CD8-positive, alpha-beta memory T cell (primary cell): ENCODE measurements at places on chromosomes 7 and 10.

DNA sequence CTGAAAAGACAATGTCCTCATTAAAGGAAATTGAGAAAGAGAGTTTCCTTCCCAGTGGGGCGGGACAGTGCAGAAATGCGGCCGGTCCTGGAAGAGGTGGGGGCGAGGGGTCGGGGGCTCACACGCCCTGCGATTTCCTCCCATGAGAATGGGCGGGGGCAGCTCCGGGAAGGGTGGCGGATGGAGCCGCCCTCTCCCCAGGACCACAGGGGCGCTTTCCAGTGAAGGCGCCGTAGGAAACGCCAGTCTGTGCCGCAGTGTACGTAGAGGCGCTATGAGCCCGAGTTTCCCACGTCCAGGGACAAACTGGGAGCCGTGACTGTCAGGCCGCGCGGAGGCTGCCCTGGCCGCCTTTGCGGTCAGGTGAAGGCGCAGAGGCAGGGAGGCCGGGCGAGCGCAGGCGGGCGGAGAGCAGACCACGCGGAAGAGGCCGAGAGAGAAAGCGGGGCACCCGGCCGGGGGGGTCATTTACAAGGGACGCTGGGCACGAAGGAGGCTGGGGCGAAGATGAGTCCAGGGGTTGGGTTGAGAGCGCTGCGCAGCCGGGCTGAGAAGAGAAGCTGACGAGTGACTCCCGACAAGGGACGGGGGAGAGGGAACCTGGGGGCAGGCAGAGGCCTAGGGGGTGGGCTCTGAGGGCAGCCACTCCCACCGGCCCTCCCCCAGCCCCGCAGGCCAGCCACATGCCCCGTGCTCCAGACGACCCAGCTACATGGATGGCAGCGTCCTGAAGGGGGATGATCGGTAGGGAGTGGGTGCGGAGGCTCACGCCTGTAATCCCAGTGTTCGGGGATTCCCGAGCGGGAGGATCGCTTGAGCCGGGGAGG lies 45.0 kb downstream of the ALOX5 start:
- DNase-seq: peak; percentile 32

GRCh38 chr10:91587710-91588638 lies 44.9 kb downstream of the PPP1R3C start:
- no peak for DNase-seq

- DNase-seq: no peak
These were observed 30.2 kb upstream of the EZH2 start for GRCh38 chr7:148914208-148914777.

GRCh38 chr10:6624392-6624791 lies 44.3 kb upstream of the PRKCQ start:
- DNase-seq: no peak

DNA sequence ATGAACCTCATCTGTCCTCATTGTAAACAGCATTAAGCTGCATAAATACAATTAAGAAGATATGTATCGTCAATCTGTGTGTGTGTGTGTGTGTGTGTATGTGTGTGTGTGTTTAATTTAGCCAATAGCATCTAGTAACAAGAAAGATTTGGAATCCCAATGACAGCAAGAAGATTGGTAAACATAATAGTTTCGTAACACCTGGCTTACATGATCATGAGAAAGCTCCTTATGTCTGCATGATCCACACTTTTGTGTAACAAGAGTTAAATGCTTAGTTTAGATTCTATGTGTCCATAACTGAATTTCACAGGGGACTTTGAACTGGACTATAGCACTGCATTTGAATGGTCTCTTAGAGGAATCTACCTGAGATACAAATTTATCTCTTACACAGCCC lies 191.0 kb upstream of the BET1 start:
- no peak for DNase-seq

DNA sequence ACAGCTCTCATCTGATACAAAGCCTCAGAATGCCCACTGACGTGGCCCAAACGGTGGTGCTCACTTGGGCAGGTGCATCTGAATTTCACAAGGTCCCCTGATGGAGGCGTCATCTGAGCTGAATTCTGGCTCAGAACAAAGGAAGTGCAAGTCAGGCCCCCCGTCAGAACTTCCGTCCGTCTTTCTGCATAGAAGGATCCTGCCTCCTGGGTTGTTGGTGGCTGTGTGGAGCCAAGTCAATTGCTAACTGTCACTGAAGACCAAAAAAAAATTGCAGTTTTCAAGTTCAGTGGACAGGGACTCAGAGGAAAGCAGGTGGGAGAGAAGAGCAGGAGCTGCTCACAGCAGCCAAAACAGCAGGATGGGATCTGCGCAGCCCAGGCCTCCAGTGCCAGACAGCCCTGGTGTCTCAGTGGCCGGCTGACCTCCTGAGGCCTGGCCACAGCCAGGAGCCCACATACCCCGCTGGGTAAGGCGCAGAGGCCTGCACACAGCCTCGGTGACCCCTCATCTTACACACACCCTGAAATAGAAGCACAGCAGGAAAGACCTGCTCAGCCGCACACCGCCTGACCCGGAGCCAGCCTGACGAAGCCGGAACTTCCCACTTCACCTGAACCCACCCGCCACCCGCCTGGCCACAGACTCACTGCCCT lies 49.4 kb downstream of the PYROXD2 start:
- no peak for DNase-seq

DNA sequence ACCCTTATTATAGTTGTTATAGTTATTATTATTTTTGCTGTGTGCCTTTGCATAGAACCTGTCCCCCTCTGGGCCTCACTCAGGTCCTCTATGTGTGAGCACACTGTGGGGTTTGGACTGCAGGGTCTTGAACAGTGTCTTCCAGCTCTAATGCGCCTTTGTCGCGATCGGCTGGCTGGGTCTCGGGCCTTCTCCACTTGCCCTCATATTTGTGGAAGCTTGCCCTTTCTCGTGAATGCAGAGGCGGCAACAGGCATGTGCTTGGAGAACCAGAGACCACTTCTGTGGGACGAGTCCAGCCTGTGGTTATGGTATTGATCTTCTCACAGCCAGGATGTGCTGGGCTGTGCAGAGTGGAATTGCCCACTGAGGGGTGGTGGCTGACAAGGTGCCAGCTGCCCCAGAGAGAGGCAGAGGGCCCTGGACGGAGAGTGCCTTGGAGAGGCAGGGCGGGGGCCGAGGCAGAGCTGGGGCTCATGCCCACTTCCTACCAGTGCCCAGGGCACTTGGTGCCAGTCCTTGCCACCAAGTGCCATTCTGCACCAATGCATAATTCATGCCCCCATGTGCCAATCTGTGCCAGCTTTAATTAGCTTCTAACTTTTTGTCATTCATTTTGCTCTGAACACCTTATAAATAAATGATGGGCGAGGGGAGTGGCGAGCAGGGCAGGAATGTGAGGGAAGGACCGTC lies 6.8 kb upstream of the CDH23 start:
- no peak for DNase-seq

GRCh38 chr10:62057359-62057758 lies 155.9 kb downstream of the ARID5B start:
- no peak for DNase-seq

DNA sequence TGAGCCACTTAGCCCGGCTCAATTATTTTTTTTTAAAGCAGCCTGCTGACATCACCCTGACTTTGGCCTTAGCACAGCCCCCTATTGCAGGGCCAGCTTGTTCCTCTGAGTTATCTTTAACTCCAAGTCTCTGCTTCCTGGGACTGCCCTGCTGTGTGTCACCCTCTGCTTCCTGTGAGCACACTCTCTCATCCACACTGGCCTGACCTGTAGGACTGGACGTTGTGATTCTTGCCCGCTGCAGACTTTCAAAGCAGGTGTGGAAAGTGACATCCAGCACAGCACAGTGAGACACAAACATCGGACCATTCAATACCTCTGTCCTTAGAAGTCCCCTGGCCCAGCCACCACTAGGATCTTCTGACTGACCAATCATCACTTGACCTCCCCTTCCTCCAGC lies 26.4 kb upstream of the HSPA12A start:
- no peak for DNase-seq

DNA sequence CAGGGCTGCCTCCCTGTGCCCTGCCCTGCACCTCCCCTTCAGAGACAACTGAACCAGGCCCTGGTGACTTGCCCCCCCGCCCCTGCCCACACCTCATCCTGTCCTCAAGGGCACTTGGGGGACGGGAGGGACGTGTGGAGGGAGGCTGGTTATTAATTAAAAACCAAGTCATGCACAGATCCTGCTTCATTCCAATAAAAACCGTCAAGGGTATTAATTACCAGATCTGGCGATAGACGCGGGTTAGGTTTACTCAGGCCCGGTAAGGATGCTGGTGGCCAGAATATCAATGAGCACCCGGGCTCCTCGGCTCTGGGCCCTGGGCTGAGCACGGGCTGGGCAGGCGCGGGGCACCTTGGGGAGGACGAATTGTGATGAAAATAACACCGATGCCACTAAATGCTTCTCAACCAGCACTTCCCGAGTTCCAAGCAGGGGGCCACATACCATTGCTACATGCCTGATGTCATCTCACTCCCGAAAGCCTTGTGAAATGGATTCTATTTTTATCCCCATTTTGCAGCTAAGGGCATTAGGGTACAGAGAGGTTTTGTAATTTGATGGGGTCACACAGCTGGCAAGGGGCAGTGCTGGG lies 24.5 kb upstream of the GTF2IRD1 start:
- no peak for DNase-seq

DNA sequence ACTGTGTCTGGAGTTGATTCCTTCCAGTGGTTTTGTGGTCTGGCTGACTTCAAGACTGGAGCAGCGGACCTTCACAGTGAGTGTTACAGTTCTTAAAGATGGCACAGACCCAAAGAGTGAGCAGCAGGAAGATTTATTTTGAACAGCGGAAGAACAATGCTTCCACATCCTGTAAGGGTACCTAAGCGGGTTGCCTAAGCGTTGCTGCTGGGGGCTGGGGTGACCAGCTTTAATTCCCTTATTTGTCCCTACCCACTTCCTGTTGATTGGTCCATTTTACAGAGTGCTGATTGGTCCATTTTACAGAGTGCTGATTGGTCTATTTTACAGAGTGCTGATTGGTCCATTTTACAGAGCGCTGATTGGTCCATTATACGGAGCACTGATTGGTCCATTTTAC lies 13.2 kb downstream of the AKR1B15 start:
- peak; percentile 59 for DNase-seq

- no peak for DNase-seq
These were observed 1.5 kb upstream of the EBLN1 start for GRCh38 chr10:22219308-22219707.

- DNase-seq: no peak
These were observed 134.8 kb downstream of the PHTF2 start for GRCh38 chr7:77933394-77933793.

GRCh38 chr10:101993221-101993620 lies 62.8 kb downstream of the ARMH3 start:
- no peak for DNase-seq

DNA sequence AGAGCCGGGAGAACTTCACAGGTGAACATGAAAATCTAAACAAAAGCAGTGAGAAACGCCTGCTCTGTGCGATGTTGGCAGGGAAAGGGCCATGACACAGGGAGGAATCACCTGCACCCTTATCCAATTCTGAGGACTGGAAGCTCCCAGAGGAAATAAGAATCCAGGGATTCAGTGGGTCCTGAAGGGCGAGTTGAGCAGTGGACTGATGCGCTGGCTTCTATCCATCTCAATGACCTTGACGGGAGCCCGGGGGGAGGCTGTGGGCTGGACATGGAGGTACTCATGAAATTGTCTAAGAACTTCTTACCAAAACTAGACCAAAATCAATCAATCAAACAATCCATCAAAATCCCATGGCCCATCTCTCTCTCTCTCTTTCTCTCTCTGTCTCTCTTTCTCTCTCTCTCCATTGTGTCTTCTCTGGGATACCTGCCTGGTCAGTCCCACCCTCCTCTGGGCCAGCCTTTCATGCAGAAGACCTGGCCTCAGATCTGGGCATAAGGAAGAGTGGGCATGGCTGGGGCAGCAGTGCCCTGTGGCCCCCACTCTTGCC lies 7.2 kb downstream of the CPXM2 start:
- no peak for DNase-seq

- no peak for DNase-seq
These were observed 14.0 kb upstream of the NUB1 start for GRCh38 chr7:151327659-151328058.

GRCh38 chr7:54833001-54833467 lies 74.0 kb upstream of the SEC61G start:
- DNase-seq: no peak

- DNase-seq: no peak
These were observed 249.0 kb downstream of the TNS3 start for GRCh38 chr7:47332681-47333553.

GRCh38 chr7:149845257-149845980 lies 7.2 kb downstream of the ZNF862 start:
- DNase-seq: peak; percentile 19

- DNase-seq: no peak
These were observed 13.9 kb downstream of the ARHGAP22 start for GRCh38 chr10:48590945-48591344.
